Head of caudate nucleus (tissue), 42 donors: ENCODE measurements at places on chromosomes 7 and 10.
A peak's percentile ranks its signal among the peaks of the same experiment; 100 is the strongest.

DNA sequence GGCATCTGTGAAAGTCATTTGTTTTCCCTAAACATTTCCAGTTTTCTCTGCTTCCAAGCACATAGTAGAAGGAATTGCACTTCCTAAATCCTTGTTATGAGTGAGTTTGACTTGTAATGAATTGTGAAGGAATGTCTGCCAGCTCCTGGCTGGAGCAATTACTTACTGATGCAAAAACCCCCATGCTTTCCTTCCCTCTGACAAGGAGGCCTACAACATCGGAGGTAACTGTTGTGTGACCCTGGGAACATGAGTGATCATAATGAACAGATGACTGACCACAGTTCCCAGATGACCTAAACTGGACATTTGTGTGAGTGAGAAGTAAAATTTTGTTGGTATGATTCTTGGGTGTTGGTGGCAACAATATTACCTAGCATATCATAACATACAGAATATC is 21.4 kb upstream of the CPVL start:
- no peak for DNase-seq

DNA sequence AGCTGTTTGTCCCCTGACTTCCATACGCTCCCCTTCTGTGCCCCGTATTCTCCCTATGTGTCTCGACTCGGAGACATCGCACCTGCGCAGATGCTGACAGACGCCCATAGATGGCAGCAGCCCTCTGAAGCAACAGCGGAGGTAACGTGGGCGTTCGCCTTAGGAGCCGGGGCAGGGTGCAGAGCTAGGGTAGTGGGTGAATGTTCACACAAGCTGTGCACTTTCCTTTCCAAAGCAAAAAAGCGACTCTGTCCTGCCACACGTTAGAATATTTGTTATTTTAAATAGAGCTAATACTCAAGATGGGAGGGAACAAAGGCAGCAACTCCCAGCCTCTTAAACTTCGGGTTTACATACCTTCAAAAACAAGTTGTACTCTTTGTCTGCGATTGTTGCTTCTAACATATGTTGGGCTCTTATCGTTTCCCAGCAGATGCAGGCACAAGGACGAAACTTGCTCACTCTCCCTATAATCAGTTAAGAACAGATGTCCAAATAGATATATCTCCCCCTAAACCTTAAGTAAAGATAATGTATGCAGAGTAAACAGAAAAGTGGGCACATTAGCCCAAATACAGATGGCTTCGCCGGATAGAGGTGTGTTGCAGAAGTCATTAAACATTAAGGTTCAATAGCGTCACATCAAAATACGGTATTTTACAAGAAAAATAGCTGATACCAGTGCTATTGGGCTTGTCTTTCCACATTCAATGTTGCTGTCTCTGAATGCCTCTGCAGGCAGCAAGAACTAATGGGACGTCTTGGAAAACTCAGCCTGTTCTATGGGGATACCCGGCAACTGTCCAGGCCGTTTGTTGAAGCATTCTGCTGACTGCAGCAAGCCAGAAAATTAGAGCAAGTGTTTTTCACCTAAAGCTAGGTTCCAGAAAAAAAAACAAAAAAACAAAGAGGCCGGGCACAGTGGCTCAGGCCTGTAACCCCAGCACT is 340.3 kb upstream of the PRKCQ start:
- DNase-seq, result peak; percentile 89

- no peak for DNase-seq
Measured at GRCh38 chr10:118925404-118926071, 104.0 kb upstream of the NANOS1 start.

DNA sequence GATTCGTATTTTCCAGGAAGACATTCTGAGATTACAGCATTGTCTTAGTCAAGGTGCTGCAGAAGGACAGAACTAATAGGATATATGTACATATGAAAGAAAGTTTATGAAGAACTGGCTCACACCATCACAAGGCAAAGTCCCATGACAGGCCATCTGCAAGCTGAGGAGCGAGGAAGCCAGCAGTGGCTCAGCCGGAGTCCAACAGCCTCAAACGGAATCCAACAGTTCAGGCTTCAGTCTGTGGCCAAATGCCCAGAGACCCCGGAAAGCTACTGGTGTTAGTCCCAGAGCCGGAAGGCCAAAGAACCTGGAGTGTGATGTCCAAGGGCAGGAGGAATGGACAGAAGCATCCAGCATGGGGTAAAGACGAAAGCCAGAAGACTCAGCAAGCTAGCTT is 4.4 kb upstream of the ZFAND2A start:
- no peak for DNase-seq

DNA sequence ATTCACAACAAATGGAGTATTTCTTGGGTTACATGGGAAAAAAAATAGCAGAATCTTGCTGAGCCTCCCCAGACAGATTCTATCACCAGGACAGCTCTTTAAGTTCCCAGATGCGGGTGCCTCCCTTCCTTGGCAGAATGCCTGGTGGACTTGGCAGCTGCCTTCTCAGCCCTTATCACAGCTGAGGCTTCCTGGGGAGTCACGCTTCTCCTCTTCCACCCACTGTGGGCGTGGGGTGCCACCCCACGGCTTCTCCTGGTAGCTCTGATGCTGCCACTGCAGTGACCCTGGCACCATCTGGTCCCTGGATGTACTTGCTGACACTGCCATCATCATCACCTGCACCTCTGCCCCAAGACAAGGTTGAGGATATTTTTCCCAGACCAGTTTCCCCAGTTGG is 16.2 kb upstream of the NME8 start:
- peak; percentile 80 for DNase-seq

DNA sequence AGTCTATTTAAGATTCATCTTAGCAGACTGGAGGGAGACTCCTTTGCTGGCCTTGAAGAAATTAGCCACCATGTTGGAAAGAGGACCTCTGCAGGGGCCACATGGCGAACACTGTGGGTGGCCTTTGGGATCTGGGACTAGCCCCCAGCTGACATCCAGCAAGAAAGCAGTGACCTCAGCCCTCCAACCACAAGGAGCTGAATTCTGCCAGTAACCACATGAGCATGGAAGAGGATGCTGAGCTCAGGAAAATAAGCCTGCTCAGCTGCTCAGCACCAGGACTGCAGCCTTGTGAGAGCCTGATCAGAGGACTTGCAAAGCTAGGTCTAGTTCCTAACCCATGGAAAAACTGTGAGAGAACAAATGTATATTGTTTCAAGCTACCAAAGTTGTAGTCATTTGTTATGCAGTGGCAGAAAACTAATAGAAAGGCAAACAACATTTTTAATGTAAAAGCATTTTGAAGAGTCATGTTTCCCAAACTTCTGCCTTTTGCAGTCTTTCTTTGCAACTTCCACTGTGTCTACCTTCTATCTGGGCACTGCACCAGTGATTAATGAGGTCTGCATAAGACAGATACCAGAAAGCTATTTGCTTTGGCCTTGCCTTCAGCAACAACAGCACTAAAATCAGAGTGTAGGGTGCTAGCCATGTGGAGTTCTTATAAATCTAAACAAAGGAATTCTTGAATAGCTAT is 183.7 kb downstream of the FGFR2 start:
- DNase-seq, result no peak

- DNase-seq, result no peak
Measured at GRCh38 chr7:155449008-155449868, 8.7 kb upstream of the EN2 start.

DNA sequence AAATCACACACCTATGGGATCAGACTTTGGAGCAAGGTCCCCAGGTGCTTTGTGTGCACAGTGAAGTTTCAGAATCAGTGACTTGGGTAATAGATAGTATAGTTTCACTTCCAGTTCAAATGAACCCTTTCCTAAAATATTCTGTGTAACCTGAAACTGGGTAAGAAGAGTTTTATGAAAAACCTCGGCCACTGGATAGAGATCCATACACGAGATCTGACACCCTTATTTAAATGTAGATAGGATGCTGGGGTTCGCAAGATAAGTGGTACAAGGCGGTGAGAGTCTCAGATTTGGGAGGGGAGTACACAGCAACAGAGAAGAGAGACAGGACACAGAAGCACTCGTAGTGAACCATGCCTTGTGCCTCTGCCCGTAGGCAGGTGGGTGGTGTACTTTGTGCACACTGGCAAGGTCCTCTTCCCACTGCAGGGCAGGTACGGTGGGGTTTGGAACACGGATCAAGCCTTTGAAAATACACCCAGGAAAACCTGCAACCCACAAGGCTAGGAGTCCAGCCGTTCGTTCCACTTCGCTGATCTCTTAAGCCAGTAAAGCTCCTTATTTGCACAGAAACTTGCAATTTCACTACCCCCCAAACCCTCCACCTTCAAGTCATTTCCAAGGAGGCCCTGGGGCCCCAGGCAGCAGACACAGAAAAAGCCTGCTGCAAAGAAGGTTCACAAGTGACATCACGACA is 162.8 kb downstream of the USP6NL start:
- DNase-seq, result no peak

DNA sequence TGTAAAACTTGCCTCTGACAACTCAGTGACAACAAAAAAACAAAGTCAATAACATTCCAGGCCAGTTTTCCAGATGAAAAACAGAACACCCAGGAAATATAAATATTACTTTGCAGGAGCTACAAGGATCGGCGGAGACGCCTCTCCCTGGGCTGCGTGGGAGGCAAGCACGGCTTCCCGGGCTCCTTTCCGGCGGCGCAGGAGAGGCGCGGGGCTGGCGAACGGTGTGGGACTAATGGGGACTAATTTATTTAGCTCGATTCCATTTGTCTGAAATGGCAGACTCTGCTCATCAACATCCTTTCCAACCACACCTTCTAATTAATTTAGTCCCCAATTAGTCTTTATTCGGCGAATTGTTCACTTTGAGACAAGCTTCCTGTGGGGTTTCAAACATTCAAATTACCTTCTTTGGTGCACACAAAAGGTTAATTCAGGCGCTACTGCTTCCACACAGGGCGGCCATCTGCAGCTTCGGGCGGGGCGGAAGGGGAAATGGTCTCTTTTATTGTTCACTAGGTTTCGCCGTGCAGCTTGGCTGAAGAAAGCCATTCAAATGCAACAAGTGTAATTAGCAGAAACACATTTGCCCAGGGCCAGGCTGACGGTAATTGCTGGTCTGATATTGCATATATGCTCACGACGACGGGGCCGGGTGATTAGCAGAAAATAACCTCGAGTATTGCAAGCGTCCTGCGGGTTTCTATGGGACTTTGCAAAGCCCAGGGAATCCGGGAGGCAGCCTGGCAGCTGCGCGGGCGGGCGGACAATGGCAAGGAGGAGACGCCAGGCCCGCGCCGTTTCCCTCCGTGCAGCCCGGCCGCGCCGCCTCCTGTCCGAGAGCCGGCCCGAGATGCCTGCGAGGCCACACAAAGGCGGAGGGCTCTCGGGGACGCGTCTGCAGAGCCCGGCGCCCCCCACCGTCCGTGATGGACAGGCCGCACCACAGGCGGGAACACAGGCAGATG is 270.1 kb downstream of the PTPRN2 start:
- peak; percentile 47 for DNase-seq

DNA sequence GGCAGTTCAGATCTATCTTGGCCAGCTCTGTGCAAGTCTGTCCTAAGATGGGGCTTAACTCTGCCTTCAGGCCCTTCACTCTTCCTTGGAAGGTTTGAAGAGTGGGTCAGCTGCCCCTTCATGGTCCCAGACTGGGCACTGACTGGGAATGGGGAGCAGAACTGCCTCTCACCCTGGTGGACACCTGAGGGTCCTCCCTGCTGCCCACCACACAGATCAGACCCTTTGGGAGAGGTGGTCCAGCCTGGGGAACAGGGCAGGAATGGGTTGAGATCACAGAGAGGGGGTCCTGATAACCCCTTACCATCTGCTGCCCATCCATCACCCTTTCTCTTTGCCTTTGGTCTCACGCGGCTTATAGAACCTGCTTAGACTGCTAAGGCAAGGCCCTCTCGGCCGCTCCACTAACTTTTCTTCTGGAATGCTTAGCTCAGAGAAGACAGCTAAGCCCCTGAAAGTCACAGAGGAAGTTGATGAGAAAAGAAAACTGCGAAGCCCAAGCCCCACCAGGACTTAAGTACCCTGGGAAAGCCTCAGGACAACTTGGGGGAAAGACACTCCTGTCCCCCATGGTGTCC is 402 bp upstream of the CDHR1 start:
- no peak for DNase-seq

DNA sequence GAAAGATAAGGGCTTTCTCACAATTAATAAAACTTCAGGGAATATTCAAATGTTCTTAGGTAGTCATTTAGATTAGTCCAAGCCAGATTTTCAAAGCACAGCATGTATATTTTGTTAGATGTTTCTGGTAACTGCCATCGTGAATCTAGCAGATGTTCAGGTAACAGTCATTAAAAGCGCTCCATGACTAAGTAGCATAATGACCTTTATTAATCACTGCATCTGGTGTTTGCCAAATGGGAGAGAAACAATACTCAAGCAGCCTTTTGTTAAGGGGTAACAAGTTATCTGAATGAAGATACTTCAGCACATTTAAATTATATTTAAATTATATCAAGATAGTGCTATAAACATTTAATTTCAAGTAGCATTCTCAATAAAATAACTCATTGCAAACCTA is 47.5 kb downstream of the USP6NL start:
- DNase-seq, result no peak

DNA sequence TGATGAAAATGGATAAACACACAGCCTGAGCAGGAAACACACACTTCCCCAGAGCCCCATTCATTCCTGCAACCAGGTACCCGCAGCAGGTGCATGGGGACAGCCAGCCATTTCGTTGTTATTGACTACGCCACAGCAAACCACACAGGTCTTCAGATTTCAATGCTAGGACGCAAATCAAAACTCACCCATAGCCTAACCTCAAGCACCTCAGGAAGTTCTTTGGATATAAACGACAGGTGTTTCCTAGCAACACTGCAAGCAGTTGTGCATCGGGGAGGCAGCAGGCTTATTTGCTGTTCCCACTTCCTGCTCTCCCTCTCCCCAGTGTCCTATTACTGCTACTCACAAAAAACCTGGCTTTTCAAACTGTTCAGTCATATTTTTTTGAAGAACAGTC is 176.5 kb upstream of the FRMD4A start:
- DNase-seq, result no peak

DNA sequence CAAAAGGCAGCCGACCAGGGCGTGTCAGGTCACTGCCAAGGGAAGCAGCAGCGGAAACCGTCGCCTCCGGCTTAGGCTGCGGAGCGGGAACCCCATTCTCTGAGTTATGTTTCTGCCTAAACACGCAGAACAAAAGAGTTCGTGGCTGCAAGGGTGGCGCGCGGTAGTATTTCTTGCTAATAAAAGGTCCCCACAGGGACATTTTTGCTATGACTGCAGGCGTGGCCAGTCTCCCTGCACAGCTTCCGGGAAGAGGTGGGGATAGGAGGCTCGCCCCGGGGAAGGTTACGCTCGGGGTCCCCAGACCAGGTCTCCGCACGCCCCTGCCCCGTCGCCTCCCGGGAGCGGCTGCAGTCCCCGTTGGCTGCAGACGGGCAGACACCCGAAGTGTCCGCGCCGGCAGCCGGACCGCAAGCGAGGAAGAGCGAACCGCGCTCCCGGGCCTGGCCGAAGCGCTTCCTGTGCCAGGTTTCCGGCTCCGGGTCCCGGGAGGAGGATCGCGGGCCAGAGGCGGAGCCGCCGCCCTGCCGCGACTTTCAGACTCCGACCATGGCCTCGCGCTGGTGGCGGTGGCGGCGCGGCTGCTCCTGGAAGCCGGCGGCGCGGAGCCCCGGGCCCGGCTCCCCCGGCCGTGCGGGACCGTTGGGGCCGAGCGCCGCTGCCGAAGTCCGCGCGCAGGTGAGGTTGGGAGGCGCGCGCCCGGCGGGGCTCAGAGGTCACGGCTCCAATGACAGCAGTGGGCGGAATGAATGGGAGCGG is at the start of gene PDSS1:
Gene PDSS1 (plus strand): TSS at position 539 of the 759 bp plus-strand sequence. CDS start 11 bp downstream, at position 550.
- DNase-seq, result peak; percentile 86
